ENCODE measurements at places on chromosomes 1 and 21. TPM values are rescaled to one million over a fixed set of nuclear protein-coding genes. Genes with fewer than 3 reads are reported as not detected.

SPTA1 gene
- not detected for total RNA-seq

- no peak for DNase-seq
These were observed 3.0 kb downstream of the PLA2G2F start for GRCh38 chr1:20142001-20142710.

DNA sequence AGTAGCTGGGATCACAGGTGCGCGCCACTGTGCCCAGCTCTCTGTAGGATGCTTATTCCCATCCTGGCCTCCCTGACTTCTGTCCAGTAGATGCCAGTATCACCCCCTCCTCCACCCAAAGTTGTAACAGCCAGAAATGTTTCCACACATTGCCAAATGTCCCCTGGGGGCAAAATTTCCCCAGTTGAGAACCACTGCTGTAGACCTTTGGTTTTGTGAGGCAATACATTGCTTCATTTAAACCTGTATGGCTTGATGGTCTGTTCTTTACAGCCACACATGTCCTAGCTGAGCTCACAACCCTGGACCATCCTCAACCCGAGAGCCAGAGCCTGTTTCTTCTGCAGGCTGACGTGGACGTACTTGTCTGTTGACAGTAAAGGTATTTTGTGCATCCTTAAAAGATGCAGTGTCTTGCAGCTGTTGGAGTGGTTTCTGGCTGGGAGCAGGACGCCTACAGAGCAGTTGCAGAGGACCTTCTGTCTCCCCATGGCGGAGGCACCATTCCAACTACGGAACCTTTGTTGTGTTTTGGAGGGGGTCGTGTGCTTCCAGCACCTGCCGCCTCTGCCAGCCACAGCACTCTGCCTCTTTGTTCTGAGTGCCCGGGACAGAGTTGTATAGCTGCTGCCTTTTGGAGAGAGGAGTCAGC is 26.6 kb downstream of the DOP1B start:
- DNase-seq = no peak

DNA sequence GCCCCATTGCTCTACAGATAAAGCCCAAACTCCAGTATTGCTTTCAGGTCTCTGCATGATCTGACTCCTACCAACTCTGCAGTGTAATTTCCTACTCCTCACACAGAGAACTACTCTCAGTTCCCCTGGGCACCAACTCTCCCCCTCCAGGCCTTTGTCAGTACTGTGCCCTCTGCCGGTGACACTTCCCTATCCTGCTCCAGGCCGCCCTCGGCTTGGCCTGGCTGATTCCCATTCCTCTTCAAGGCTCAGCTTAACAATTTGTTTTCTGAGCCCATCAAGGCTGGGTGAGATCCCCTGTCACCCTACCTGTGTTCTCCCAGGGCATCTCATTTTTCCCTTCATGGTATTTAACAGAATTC is 2.6 kb downstream of the SLAMF8 start:
- DNase-seq = peak; percentile 57

- no peak for DNase-seq
These were observed 4.2 kb upstream of the IL19 start for GRCh38 chr1:206766251-206766856.

KAZN gene
- 1.1 TPM for total RNA-seq

NBPF8 gene
- total RNA-seq = 5.1 TPM

DNA sequence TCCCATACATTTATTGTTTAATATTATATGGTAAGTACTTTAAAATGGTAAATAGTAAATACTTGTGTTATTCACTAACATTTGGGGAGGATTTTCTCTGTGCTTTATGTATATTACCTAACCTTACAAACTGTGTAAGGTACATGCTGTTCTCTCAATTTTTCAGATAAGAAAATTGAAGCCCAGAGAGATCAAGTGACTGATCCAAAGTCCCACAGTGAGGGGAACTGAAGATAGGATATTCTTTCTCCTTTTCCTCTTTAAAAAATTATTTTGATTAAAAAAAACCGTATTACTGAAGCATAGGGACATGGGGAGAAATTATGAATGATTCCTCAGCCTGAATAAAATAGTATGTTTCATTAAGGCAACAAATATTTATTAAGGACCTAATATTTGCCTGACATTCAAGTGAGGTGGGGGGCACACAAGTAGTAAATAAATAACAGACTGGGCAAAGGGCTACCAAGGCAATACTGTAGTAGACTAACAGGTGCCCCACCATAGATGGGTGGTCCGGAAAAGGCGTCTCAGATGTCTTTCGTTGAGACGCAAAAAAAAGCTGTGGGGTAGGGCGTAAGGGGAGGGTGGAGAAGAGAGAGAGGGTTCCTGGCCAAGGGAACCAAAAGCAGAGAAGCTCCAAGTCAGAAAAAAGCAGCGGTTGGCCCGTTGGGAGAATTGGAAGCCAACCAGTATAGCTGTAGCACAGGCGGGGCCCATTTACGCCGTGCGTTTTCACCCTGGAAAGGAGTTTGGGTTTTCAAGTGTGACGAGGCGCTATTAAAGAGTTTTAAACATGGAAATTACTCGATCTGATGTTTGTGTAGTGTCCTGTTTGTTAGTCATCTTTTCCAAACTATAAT is 944 bp upstream of the AGO3 start:
- DNase-seq = peak; percentile 53

TIE1 gene
- not detected for total RNA-seq

- peak; percentile 43 for DNase-seq
These were observed 1.1 kb downstream of the LRRC8C start for GRCh38 chr1:89633800-89634625.

- no peak for DNase-seq
These were observed 12.1 kb downstream of the PEAR1 start for GRCh38 chr1:156905651-156906050.

DNA sequence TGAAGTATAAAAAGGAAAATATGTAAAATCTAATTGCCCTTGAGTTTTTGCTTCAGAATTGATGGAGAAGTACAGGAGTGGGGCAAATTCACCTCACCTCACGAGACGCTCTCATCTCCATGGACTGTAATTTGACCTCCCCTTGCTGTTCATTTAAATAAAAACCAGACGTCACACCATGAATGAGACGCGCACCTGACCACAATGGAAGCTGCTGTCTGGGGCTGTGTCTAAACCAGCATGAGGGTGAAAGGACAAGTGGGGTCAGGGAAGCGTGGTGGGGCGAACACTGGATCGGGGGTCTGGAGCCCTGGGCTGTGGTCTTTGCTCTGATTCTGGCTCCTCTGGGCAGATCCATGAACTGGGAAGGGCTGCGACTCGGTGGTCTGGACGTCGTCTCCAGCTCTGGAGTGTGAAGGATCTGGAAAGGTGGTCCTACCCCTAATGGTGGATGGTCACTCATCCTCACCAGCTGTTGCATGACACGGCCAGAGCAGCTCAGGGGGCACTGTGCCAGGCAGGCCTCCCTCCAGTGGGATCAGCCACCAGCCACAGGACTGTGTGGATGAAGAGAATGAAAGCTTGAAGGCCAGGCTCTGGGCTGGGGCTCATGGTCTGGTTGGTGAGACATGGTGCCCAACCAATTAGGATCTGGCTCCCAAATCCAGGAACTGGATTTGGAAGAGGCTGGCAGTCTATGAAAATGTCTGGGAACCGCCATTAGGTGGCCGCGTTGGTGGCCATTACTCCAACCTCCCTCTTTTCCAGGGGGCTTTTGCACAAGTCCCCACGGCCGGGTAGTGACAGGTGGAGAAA is 728.6 kb downstream of the PTPRU start:
- DNase-seq = no peak

- peak; percentile 89 for DNase-seq
These were observed 9.6 kb downstream of the PROK1 start for GRCh38 chr1:110460253-110461220.

VWA5B1 gene
- total RNA-seq = not detected

DNA sequence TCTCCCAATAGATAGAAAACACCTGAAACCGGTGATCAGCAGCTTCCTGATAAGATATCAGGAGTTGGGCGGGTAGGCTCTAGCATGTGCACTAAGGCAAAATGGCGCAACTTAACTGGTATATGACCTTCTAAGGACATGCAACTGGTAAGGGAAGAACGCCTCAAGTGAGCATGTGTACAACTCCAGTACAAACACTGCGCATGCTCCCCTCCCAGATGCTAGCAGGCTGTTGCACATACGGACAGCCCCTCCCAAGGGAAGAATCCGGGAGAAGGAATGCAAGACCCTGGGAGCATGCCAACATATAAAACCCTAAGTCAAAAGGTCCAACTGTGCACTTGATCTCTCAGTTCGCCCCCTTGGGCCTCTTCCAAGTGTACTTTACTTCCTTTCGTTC is 110.8 kb downstream of the TSEN15 start:
- DNase-seq = no peak

- no peak for DNase-seq
These were observed at the start of gene PRKAA2 for GRCh38 chr1:56644919-56645676. Gene PRKAA2, plus strand, starts transcription at chr1:56645314. Its CDS starts 74 bp downstream, at chr1:56645388.

GJC2 gene
- 45.3 TPM for total RNA-seq

GRCh38 chr1:20199840-20200239 is 13.5 kb upstream of the PLA2G2C start:
- no peak for DNase-seq

SLC45A3 gene
- total RNA-seq = 59.6 TPM

LYPD8 gene
- not detected for total RNA-seq

All from HT-29 (cell line).